ENCODE measurements at places on chromosomes 5 and 9.

GRCh38 chr5:96096724-96097123 is 135.1 kb upstream of the ELL2 start:
- peak; percentile 76 for ATAC-seq

DNA sequence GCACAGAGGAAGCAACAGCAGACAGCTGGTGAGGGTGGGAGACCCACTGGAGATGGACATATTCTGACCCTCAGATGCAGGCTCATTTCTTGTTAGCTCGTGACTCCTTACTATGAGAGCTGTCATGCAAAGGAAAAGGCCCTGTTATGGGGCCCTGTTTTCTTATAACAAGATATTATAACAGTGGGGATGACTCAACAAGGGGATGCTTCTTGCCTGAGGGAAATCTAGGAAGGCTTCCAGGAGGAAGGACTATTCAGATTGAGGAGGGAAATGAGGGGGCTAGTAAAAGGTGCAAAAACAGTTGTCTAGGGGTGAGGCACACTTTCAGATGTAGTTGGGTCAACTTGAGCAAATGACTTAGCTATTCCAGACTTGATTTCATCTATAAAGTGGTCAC is 83.0 kb downstream of the DAB2IP start:
- no peak for ATAC-seq

DNA sequence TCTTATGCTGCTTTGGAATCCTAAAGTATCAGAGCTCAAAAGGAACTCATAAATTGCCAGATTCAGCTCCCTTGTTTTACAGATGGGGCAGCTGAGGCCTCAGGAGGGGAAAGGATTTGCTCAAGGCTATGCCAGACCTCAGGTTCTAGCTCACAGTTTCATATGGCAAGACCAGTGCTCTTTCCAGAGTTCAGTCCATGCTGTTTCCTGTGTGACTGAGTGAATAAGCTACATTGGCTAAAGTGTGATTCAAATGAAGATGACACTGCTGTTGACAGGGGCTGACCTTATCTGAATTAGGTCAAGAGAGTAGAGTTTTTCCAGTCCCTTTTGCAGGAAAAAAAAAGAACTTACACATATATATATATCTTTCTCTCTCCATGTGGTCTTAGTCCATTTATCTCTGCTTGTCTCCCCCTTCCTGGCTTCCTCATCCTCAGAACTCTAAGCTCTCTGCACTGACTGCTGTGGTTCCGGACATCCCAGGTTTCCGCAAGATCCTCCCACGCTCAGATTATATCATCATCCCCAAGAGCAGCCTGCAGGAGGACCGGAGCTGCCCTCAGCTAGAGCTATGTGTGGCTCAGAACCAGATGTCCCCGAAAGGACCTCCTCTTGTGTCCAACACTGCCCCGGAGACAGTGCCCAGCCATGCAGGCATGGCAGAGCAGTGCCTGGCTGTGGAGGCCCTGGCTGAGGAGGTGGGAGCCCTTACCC is 9.3 kb downstream of the HMGXB3 start:
- no peak for ATAC-seq

- ATAC-seq: no peak
Observed at GRCh38 chr9:70406434-70406862, 8.0 kb downstream of the KLF9 start.

DNA sequence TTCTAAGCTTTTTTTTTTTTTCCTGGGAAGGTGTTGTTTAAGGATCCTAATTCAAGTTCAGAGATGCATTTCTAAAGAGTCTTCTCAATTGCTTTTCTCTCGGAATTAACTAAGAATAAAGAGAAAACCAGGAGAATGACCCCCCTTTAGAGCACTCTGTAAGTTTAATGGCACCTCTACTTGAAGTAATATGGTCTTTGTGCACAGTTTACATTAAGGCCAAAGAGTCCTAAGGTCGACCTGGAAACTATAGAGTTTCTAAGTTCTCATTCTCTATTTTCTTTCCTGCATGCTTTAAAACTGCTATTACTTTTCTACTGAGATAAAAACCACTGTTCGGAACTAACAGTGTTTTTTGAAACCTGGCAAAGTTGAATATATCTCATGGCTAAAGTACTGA is 923.1 kb upstream of the CDH10 start:
- no peak for ATAC-seq

DNA sequence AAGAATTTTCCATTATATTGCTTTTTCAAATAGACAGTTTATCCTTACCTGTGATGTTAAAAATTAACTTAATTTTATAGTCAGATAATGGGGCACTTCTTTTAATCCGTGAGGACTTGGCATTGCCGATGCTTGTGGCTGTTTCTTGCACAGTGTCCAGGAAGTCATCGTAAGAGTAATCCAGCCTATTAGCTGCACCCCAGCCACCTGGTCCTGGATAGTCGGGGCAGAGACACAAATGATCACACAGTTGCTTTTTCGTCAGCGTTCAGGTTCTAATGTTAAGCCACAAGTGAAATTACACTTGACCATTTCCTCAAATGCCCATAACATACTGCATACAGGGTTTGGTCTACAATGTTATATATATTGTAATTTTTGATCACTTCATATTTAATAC is 107.4 kb downstream of the SVEP1 start:
- ATAC-seq: no peak

- ATAC-seq: no peak
Observed at GRCh38 chr5:180815293-180815917, 12.8 kb upstream of the MGAT1 start.

- ATAC-seq: no peak
Observed at GRCh38 chr9:106682420-106682819, 180.5 kb upstream of the ZNF462 start.

- no peak for ATAC-seq
Observed at GRCh38 chr5:136808756-136809155, 443.4 kb upstream of the TRPC7 start.

DNA sequence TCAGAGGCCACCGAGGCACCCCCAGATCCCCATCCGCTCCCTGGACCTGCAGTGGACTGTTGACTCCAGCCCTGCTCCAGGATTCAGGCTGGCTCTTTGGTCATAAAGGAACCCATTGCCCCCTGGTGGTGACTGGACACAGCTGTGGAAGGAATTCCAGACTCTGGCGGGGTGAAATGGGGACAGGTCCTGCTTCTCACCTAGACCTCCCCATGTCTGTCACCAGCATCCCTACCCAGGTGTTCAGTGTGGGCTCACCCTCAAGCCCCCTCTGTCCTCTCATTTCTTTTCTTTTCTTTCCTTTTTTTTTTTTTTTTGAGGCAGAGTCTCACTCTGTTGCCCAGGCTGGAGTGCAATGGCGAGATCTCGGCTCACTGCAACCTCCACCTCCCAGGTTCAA is 25.5 kb upstream of the STXBP1 start:
- peak; percentile 94 for ATAC-seq

DNA sequence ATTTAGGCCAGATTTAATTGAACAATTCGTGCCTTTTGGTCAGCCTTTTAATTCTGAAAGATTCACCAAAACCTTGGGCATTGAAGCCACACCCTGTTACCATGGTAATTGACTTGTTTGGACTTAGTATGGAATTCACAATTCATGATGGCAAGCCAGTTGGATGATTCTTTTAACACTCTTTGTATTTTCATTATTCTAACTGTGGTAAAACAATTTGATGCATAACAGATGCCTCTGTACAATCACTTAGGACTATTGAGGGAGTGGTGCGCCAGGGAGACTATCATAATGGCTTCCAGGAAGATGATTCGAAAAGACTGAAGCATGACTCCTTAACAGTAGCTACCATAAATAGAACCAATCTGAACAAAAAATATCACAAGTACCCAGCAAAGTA is 381.1 kb upstream of the ADAMTS16 start:
- ATAC-seq: no peak

- no peak for ATAC-seq
Observed at GRCh38 chr9:124611106-124611505, 103.9 kb upstream of the NR5A1 start.

- no peak for ATAC-seq
Observed at GRCh38 chr5:40431734-40432133, 248.0 kb upstream of the PTGER4 start.

GRCh38 chr5:88890070-88890781 is 7.2 kb upstream of the MEF2C start:
- no peak for ATAC-seq

DNA sequence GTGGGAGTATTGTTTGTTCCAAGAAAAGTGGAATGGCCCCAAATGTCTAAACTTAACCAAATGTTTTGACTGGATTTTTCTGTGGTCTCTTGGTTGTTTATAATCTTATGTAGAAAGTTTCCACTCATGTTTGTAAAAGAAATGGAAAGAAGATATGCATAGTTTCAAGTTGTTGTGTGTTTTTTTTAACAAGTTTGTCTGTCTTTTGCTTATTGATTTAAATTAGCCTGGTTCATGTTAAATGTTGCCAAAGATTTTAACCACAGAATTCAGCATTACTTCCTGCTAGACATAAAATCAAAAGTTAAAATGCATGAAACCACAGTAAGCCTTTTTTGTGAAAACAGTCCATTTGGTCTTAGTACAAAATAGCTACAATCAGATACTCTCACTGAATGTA is 14.0 kb downstream of the PPWD1 start:
- ATAC-seq: no peak

Measured in SK-N-SH treated with all-trans-retinoic acid at 6 μM for 48 hours (cell line).